ENCODE measurements at places on chromosomes 12 and 14.

DNA sequence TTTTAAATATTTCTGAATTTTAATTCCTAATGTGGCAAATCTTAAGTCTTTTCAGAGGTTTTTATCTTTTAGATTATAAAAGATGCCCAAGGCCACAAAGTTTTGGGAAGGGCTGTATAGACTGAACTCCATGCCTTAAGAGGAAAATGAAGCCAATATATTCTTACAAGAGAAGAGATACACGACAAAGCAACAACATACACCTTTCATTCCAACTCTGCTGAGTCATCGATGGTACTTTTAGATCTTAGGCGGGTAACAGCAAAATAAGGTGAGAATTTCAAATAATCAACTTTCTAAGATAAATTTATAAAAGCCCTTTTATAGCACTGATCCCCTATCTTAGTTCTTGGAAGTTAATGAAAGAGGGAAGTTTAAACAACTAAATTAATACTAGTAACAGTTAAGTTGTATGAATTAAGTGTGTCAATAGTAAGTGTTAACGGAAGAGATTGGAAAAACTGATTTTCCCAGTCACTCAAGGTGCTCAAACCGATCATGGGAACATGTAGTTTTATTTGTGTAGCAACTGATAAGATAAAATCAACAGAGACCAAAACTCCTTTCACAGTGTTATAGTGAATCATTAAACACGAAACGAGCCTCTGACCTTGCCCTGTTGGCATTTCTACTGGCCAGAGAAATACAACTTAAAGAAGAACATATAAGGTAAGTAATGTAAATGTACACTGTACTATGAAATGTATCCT lies 18.8 kb upstream of the PIK3C2G start:
- DNase-seq: no peak

GRCh38 chr12:67811437-67812361 lies 163.2 kb downstream of the DYRK2 start:
- DNase-seq: no peak

DNA sequence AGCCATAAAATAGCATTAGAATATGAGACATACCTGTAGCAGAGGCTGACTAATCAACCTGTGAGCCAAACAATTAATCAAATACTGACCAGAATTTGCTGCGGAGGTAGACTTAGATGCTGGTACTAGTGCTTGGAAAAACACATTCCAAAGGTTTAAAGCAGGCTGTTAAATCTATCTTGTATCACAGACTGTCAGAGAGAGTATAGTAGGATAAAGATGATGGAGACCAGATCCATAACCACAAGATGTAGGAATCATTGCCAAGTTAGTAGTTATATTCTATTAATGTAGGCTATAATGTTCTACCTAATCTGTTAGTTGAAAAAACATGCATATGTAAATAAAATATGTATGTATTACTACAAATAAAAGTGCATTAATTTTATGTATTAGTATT lies 726.2 kb downstream of the SLC6A15 start:
- no peak for DNase-seq

DNA sequence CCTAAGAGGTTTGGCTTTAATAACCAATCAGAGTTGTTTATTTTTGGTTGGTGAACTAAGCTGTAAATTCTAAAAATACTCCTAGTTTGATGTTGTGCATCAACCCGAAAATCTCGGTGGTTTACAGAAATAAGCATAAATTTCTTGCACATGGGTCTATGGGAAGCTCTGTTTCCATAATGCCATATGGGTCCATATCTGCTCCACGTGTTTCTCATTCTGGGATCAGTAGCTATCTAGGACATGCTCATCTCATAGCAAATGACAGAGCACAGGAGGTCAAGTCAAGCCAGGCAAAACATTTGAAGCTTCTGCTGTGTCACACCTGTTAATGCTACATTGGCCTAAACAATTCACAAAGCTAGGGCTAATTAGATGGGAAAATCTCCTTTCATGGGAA lies 23.1 kb downstream of the NUP37 start:
- no peak for DNase-seq

GRCh38 chr14:64137657-64138290 lies 156.4 kb downstream of the ESR2 start:
- no peak for DNase-seq

DNA sequence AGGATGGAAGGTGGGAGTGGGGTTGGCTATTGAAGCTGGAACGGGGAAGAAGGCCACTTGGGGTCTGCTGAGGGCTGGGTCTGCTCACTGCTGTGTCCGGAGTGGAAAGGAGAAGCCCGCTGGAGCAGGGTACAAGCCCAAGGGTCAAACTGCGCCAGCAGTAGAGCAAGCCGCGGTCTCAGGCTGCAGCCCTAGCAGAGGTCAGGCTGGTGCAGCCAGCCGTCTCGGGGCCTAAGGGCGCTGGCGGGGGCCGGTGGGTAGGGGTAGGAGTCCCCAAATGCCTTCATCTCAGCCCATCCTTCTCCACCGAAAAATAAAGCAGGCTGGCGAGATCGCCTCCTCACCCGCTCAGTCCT lies 718 bp upstream of the JDP2 start:
- peak; percentile 37 for DNase-seq

DNA sequence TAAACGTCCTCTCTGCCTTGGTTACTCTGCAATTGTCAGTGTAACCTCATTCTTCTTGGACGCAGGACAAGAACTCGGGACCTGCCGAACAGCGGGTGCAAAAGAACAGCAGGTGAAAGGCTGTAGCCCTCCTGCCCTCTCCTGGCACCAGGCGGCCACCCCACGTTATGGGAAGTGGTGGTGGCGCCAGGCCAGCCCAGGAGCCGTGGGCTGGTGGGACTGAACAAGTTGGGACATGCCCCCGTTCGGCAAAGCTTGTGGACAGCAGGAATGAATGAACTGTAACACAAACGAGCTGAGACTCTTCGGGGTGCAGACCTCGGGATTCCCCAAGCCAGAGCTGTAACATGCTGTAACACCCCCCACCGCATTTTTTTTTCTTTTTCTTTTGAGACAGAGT lies 6.6 kb upstream of the M6PR start:
- no peak for DNase-seq
